ENCODE measurements at places on chromosomes 4 and X.
A peak's percentile ranks its signal among the peaks of the same experiment; 100 is the strongest.

DNA sequence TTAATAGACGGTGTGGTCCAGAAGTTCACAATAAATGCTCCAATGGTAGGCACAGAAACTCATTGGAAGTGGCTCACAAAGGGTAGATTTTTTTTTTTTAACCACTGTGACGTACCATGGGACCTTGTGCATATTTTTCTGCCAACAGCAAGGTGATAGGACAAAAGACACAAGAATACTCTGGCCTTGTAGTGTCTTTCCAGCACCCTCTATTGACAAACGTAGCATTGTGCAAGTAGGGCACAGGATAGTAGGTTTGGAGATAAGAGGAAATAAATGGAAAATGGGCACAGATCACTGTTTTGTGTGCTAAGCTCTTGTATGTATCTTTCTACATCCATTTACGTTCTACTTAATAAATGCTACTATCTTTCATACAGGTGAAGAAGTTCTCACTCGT lies 2054.9 kb downstream of the PCDH7 start:
- DNase-seq, result peak; percentile 41

DNA sequence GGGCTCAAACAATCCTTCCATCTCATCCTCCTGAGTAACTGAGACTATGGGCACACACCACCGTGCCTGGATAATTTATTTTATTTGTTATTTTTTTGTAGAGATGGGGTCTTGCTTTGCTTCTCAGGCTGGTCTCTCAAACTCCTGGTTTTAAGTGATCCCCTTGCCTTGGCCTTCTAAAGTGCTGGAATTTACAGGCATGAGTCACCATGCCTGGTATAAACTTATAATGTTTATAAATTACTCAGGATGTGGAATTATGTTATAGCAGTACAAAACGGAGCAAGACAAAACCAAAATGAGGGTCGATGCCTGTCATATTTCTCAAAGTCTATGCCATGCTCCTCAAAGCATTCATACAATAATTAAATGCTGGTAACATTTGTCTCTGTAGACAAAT lies 29.8 kb upstream of the TEX13C start:
- DNase-seq, result no peak

GRCh38 chr4:176746846-176747245 lies 45.9 kb downstream of the VEGFC start:
- DNase-seq, result no peak

- DNase-seq, result no peak
Observed at GRCh38 chrX:101450961-101451360, 34.3 kb upstream of the ARMCX4 start.

DNA sequence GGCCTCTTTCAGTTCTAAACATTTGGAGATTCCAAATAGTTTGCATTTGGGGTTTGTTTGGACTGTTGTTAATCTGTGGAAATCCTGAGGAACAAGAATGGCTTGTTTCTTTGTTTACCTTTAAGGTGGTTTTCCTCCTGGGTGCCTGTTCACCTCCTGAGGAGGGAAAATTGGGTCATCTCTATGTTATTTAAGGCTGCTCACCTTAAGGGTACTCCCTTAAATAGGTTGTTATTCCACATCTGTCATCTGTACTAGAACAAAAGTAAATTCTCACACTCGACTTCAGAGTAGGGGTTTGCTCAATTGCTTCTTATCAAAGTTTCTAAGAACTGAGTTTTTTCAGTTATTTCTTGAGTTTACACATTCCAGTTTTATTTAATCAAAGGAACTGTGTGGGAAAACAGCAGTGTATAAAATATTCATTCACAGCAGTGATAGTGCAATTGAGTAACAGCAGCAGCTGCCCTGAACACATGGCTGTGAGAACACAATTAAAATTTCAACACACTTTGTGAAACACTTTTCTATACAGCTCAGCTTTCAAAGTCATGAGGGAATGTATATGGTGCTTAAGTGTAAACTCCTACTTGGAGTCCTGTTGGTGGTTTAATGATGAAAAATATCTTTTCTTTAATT lies 238.5 kb upstream of the PGRMC2 start:
- no peak for DNase-seq

DNA sequence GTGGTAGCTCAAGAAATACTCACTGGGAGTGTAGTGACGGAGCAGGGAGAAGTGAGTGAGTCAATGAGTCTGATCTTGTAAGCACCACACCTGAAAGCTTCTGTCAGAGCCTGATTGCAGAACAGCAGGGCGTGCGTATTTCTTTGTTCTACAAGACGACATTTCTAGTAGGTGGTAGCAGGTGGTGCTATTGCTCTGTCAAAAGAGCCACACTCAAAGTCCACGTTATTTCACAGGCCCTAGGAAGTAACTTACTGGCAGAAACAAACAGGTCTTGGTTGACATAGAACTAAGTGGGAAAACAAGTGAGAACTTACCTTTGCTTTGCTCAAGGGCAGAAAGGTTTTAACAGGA lies 46.4 kb upstream of the SPRY1 start:
- peak; percentile 51 for DNase-seq

DNA sequence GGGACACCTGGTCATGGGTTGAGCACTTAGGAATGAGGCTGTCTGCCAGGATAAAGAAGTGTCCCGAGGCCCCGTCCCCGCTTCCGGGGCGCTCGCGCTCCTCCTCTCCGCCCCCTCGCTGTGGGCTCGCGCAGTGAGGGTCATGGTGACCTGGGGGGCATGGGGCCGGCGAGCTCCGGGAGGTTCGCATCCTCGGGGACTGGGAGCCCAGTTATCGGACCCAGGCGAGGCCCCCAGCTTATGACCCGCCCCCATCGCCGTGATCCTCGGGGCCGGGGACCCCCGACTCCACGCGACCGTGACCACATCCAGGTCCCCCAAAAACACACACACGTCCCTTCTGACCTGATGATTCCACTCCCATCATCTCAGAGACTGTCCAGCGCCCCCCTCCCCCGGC lies 35.3 kb upstream of the SRPX start:
- DNase-seq, result no peak

- DNase-seq, result no peak
Observed at GRCh38 chr4:88477229-88477860, 20.4 kb downstream of the HERC5 start.

DNA sequence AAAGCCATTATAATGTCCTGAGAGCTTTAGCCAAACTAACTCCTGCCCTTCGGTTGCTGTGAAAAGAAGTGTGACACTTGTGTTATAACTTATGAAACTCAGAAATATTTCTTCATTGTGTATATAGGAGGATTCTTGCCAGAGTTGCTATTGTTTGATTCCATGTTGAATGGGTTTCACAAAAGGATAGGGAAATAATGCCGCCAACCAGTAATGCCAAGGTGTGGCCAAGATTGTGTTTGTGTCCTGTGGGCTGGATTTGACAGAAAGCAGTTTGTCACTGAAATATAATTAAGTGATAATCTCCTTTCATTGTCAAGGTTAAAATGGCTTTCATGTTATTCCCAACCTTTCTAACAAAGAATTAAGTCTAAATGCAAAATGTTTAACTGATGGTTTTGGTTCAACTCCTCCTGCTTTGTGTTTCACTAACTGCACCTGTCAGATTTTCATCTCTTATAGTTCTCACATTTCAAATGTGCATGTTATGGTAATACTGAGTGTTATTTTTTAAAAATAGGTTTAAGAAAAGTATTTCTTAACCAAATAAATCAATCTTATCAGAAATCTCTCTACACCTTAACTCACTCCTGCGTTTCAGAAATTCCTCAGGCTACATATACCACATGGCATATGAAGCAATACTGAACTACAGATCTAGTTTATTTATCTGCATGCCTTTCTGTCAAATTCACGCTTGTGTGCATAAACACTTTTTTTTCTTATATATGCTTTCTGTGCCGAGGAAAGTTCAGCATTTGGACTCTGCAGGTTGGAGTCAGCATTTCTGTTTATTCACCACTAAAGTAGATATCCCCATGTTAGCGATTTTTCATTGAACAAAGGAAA lies at the start of gene CLDN22:
CLDN22 (minus strand) TSS at position 66 of the 849 bp plus-strand sequence; CDS start at position 8, 58 bp downstream.
- no peak for DNase-seq

DNA sequence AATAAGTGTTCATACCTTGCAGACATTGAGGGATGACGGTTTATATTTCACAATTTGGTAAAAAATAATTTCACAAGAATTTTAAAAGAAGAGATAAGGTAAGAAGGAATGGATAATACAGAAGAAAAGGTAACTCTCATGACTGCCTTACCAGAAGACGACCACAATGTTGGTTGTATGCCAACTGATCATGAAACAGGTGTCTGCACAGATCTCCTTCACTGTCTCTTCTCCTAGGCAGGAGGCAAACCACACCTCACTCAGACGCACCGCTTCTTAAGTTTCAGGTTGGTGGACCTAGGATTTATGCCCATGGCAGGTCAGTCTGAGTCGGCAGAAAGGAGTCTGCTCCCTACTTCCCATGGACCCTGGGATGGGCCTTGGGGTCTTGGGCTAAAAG lies 177.2 kb downstream of the VSIG4 start:
- DNase-seq, result no peak

GRCh38 chr4:86831262-86832130 lies 17.7 kb downstream of the SLC10A6 start:
- DNase-seq, result no peak

GRCh38 chr4:108622022-108622421 lies 1.6 kb downstream of the RPL34 start:
- DNase-seq, result no peak

GRCh38 chrX:109632906-109633504 lies 8.0 kb upstream of the KCNE5 start:
- DNase-seq, result no peak

- no peak for DNase-seq
Observed at GRCh38 chr4:41358647-41359421, 102.1 kb downstream of the UCHL1 start.

DNA sequence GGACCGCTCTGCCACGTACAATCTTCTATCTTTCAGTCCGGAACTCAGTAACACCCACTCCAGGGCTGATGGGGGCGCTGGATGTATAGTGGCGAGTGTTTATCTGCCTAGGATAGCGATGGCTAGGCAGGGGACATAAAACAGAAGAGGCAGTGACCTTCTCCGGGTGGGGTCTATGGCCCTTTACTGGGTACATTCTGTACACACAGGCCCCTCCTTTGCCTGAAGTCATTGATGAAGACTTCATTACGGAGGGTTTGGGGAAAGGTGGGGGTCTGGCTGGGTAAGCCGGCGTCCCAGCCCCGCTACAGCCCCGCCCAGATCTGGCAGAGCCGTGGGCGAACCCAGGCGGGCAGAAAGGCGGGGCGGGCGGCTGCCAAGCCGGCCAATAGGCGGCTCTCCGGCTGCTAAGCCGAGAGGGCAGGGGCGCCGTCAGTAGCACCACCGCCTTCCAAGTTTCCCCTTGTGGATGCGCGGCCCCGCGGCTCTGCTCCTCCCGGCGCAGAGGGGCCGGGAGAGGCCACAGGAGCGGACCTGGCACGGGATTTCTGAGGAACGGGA lies at the start of gene CHST7:
CHST7 (plus strand) TSS at position 435 of the 561 bp plus-strand sequence. CDS start 167 bp downstream, outside the sequence.
- DNase-seq, result peak; percentile 80

DNA sequence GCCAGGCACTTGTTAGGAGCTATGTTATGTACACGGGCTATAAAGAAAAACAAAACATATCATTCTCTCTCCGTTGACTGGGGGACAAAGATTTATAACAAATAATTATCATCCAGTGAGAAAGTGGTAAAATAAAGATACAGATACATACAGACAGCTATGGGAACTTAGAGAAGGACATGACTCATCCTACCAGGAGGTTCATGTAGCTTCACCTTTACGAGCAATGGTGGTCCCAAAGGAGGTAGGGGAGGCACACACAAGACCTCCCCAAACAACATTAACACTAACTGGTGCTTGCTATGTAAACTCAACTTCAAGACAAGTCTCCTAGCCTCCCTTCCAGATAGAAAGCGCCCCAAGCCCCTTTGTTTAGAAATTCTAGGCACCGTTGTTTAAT lies 8.9 kb downstream of the AMBN start:
- DNase-seq, result no peak

DNA sequence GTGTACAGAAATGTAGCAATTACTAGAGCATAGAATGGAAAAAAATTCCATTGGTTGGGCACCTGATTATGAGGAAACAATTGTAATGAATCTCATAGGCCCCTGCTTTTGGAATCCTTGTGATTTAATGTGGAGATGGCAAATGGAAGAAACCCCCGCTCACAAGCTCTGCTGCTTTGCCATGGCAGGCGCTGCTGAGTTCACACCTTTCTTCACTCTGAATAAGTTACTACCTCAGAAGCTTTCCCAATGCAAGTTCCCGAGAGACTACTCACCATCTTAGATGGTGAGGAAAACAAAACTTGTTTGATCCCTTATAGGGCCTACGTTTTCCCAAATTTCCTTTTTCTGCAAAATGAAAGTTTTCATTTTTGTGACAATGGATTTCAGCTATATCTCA lies 266.6 kb upstream of the TAPT1 start:
- DNase-seq, result no peak

DNA sequence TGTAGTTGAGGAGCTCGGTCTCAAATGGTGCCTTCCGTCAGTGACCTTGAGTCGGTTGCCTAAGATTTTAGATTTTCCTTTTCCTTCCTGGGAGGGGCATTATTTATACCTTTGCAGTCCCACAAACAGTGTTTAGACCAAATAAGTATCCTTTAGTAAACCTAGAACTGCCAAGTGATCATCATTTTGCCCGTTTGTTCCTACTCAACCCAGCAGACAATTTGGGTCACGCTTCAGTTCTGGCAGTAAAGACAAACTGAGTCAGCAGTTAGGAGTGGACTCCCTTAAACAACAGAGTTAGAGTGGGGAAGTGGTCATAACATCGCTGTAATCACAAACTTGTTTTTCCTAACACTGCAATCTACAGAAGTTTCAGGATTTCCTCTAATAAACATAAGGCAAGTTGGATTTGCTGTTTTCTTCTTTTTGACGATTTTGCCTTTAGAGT lies 777 bp upstream of the WDFY3 start:
- DNase-seq, result no peak

DNA sequence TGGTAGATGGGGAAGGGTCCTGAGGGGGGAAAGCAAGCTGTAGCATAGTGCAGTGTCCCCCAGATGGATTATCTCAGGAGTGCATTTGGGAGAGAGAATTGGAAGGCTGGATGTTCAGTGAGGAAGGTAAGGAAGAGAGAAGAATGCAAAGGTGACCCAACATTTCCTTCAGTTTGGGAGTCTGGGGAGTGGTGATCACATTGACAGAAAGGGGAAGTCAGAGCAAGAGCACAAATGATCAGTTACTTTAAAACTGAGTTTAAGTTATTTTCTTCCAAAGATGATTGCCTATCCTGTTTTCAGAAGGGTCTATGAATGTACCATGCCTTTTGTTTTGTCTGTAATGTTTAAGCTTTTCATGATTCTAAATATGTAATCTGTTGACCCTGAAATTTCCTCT lies 47.6 kb downstream of the ARHGAP10 start:
- DNase-seq, result no peak

DNA sequence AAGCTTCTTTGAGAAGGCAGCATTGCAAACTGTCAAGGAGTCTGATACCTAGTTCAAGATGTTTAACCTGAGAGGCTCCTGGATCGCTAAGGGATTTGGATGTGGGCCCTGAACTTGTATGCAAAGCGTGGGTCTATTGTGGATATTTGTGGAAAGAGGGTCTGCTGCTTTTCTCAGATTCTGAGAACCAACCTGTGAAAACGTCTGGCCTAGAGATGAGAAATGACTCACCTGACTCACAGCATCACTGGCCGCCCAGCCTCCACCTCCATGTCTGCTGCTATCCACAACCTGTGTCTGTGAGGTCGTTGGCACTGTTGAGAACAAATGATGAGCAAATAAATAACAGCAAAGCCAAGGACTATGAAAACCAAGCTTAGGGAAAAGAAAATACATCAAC lies 33.3 kb upstream of the PROM1 start:
- no peak for DNase-seq

All from Karpas-422 (cell line).